Thyroid gland (tissue), 4 donors: ENCODE measurements at places on chromosomes 6 and 20. TPM values are rescaled to one million over a fixed set of nuclear protein-coding genes. Genes with fewer than 3 reads are reported as not detected.

DNA sequence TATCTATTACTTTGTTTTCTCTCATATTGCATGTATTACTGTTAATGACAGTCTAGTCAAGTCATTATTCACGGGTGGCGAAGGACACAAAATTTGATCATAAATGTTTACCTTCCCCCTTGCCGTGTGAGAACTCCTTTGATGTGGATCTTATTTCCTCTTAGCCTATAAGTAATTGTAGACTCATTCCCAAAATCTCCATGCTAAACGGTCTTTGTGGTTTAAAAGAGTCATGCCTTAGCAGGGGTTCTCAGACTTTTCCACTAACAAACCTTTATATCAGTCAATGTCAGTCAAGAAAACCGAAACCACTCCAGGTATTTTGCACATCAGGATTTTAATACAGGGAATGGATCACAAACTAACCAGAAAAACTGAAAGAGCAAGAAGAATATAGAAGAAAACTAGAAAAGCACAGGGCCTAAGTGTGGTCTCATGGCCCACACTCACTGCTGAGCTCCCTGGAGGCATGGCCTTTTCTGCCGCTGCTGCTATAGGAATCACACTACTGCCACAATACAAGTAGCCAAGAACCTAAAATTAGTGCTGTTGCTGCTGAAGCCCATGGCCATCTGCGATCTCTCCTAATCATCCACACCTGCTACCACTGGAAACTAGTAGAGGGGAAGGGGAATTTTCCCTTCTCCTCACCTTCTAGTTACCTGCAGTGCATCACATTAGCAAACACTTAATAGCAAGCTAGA, 186.0 kb upstream of the POU3F2 start:
- no peak overlapping the region for H3K27ac ChIP-seq
- no peak for DNase-seq
- H3K4me3 ChIP-seq, result no peak overlapping the region
- no peaks in the 10 kb centered on the region for H3K36me3 ChIP-seq
- no peaks in the 10 kb centered on the region for H3K4me1 ChIP-seq
- no peaks in the 10 kb centered on the region for H3K27me3 ChIP-seq

The FKBP1C gene
- 0.45 TPM for total RNA-seq

DNA sequence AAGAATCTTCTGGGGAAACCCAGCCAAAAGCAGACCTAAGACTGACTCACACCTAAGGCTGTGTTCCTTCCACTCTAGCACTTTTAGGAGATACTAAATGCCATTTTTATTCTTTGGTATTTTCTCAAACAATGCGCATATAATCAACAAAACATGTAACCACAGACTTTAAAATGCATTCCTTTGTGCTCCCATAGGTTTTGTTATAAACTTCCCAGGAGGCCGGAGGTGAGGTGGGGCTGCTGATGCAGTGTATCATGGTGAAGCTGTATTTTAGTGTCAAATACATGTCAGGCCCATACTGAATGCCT, 155.2 kb downstream of the BTBD3 start:
- no peaks in the 10 kb centered on the region for H3K4me1 ChIP-seq
- no peak overlapping the region for H3K4me3 ChIP-seq
- no peak overlapping the region for H3K27ac ChIP-seq
- no peaks in the 10 kb centered on the region for H3K27me3 ChIP-seq

The SYTL3 gene
- 27.5 TPM for total RNA-seq

- H3K4me3 ChIP-seq, result no peak overlapping the region
- DNase-seq, result no peak
- H3K27ac ChIP-seq, result no peak overlapping the region
- peaks cover 19% of the 10 kb centered on the region for H3K4me1 ChIP-seq
- H3K36me3 ChIP-seq, result no peaks in the 10 kb centered on the region
Observed at GRCh38 chr20:45258664-45259063, 4.3 kb upstream of the SLPI start.

- no peak overlapping the region for H3K4me3 ChIP-seq
- no peak for DNase-seq
- H3K4me1 ChIP-seq, result no peaks in the 10 kb centered on the region
Observed at GRCh38 chr20:63664861-63665594, 6.9 kb downstream of the RTEL1 start.

DNA sequence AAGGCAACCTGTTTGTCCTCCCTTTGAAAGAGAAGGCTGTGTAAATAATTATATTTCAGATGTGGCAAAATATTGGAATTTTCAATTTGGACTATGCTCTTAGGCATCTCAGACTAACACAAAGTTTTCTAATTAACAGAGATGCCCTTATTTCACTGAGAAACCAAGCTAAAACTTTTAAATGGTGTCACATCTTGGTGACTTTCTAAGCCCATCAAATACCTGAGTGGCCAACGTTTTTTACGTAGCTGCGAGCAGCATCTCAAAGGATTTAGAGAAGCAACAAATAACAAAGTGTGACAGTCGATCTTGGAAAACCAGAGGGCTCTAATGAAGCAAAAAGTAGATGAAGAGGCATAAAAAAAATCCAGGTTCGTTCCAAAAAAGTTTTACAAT, 3.4 kb upstream of the HEY2 start:
- peak overlapping the region; percentile 91 for H3K27ac ChIP-seq
- no peaks in the 10 kb centered on the region for H3K4me1 ChIP-seq
- no peaks in the 10 kb centered on the region for H3K27me3 ChIP-seq
- peak overlapping the region; percentile 68 for H3K4me3 ChIP-seq
